ENCODE measurements at places on chromosomes 6 and 20.

DNA sequence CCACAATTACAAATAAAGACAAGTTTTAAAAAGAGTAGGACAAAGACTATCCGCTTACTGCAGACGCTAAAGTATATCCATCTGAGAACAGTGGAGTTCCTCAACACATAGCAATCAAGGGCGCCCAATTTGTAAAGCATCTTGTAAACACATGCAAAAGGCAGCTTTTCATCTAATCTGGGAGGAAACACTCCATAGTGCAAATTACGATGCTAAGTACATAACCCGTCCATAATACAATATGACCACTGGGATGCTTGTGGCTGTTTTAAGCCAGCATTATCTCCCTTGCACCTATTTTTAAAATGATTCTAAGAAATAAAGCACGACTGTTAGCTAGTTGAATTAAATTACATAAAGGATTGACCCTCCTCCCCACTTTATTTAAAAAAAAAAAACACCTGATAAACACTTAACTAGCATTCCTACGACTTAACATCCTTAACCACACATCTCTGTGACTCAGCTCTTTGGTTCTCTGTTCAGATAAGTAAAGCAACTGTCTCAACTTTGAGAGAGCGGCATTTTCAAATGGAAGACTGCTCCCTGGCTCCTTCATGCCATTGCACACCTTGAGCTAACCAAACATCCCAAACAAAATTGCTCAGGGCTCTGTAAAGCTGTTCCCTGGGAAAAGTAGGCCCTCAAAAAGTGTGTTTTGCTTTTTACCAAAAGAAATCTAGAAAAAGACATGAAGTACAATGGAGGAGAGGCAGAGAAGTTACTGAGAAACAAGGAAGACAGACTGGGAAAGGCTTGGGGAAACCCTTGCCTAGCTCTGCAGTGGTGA, 14.2 kb downstream of the SLC22A23 start:
- DNase-seq: peak; percentile 73

DNA sequence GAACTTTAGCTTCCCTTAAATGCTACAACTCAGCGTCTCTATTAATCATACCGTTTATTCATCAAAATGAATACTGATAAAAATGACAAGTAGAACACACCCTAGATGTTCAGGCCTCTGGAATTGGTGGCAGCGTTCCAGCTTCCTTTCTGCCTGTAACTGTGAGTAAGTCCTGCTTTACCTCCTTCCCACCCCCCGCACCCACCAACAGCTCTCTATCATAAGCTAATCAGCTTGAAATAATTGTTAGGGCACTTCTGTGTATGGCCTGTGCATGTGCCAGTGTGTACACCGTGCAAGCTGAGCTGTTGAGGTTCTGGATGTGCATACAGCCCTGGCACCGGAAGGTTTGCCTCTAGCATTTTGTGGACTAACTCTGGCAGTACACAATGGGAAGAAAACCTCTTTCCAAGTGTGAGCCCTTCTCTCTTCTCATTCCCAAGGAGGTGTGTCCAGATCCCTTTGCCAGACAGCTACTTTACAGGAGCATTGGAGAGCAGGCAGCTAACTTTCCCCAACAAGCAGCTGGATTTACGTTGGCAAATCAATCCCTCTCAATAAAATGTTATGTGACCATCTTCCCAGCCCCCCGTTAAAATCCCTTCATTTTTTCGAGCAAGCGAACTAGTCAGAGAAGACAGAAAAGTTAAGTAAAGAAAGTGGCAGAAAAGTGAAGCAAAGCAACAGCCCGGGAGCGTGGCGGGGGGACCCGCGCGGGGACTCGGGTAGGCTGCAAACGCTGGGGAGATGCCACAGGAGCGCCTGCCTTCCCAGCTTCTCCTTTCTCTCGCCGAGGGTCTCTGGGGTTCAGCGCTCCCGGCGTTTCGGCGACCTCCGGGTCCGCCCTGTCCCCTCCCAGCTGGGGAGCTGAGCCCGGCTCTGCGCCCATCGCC, 803 bp upstream of the ADGRG6 start:
- DNase-seq: peak; percentile 56

- no peak for DNase-seq
Measured at GRCh38 chr20:3051385-3052019, 5.7 kb downstream of the MRPS26 start.

DNA sequence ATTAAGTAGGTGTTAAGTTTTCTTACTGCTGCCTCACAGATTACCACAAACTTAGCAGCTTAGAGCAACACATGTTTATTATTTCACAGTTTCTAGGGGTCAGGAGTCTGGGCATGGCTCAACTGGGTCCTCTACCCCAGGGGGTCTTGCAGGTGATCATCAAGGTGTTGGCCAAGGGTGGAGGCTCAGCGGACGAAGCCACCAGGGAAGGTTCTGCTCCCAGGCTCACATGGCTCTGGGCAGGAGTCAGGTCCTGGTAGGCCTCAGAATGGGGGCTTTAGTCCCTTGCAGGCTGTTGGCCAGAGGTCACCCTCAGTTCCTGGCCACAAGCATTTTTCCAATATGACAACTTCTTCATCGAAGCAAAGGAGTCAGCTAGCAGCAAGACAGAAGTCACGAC, 362.5 kb downstream of the PREX1 start:
- no peak for DNase-seq

DNA sequence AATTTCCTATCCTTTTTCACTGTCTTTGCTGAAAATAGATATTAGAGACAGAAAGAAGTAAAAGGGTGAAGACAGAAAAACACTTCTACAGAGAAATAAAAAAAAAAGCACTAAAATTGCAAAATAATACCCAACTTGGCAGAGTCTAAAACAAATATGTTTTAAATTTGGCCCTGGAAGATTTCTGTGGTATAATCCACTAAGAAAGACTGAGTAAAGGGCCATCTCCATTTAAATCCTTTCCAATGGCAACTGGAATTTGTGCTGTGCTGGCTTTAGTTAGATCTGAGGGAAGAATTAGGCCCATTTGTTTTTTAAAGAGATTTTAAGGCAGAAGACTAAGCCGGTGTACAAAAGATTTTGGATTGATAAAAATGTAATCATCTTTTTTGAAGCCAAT, 321.2 kb downstream of the GJA1 start:
- DNase-seq: no peak

GRCh38 chr6:155107432-155108069, 112.4 kb downstream of the TIAM2 start:
- no peak for DNase-seq

- peak; percentile 1 for DNase-seq
Measured at GRCh38 chr6:118252474-118252873, 295.6 kb upstream of the PLN start.

DNA sequence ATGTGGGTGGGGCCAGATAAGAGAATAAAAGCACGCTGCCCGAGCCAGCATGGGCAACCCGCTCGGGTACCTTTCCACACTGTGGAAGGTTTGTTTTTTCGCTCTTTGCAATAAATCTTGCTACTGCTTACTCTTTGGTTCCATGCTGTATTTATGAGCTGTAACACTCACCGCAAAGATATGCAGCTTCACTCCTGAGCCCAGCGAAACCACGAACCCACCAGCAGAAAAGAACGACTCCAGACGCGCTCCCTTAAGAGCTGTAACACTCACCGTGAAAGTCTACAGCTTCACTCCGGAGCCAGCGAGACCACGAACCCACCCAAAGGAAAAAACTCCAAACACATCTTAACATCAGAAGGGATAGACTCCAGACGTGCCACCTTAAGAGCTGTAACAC, 76.7 kb downstream of the TFAP2A start:
- DNase-seq: no peak

DNA sequence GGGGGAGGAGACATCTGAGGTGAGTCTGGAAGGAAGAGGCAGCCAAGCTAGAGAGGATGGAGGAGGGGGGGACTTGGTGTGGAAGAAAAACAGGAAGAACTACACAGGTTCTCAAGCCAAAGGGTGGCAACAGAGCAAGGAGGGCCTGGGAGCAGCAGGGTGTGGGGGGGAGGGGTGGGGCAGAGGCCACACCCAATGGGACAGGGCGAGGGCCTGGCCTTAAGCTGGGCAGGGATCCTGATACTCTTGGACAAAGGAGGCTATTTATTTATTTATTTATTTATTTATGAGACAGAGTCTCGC, 359.0 kb downstream of the ZFAND3 start:
- DNase-seq: no peak
